ENCODE measurements at places on chromosomes 2 and 18. TPM values are rescaled to one million over a fixed set of nuclear protein-coding genes. Genes with fewer than 3 reads are reported as not detected.

GRCh38 chr2:187213798-187214197, 234.3 kb downstream of the CALCRL start:
- no peak for DNase-seq

DNA sequence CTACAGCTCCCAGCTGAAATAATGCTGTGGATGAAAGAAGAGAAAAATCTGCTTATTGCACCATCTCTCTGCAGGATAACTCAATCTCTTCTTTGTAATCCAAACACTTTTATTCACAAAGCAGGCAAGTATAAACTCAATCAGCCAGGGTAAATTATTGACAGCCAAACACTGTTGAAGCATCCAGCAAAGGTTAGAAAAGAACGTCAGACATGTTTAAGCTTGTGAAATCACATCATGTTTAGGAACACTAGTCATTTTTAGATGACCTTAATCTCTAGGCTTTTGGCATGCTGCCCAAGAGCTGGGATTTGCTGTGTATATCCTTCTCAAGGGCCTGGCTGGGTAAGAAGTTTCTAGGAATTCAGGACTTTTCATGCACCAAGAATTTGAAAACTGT, 1148.1 kb upstream of the FANCL start:
- no peak for DNase-seq

GRCh38 chr18:54766634-54767033, 61.6 kb upstream of the RAB27B start:
- DNase-seq: peak; percentile 89

- DNase-seq: no peak
These were observed 62.6 kb downstream of the DNMT3A start for GRCh38 chr2:25279091-25279651.

GRCh38 chr2:112004253-112004645, 50.8 kb upstream of the TMEM87B start:
- DNase-seq: no peak

DNA sequence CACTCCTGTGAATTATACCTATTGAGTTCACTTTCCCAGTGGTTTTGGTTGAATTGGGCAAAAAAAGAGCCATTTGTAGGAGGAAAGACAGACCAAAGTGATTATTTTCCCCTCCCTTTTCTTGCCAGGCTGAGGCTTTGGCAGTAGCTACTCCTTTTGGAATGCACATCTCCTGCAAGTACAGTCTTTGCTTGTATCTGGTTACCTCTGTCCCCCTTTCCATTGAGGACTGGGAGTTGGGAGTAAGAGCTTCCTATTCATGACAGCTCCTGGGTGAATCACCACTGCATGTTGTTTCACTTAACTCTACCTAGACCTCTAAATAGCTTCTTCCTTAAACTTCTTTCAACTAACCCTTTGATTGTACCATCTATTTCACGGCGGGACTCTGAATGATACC, 695.3 kb upstream of the ZNF804A start:
- DNase-seq: no peak

DNA sequence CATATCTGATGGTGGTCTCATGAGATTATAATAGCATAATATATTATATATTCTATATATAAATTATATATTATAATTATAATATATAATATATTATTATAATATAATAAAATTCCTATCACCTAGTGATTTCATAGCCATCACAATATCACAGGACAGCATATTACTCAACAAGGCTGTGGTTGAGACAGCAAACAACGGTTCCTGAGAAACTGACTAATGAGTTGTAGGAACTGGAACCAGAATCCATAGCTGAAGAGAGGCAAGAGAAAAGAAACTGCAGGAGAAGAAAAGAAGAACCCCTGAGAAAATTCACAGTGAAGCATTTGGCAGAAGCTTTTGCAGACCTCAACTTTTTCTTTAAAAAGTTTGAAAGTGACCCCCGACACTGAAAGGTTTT, 84.0 kb downstream of the BCL2L11 start:
- DNase-seq: no peak

DNA sequence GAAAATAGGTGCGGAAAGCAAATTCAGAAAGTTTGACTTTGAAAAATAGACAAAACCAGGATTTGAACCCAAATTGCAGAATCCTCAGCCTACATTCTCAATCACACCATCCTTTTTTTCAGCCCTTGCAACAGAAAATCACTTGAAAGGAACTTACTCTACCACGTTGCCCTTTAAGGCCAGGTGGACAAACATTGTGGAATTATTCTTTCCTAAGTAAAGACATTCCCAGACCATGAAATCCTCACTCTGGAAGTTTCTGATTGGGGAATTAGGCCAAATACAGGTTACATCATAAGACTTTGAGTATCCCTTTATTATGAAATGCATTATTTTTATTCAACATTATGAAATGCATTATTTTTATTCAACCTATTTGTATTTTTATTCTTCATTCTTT, 259.4 kb downstream of the RAD51AP2 start:
- DNase-seq: no peak

DNA sequence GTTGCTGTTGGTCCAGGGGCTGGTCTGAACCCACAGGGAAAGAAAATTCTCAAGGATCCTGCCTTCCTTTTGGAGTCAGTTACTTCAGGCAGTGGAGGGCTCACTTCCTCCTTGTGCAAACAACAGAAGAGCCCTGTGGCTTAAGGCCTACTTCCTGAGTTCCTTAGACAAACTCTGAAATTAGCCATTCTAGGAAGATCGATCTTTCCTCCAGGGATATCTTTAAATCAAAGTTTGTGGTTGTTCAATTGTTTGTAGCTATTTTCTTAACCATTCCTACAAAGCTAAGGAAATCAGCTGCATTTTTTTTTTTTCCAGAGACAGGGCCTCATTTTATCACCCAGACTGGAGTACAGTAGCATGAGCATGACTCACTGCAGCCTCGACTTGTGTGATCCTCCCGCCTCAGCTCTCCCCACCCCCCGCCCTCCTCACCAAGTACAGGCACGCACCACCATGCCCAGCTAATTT, 156.0 kb downstream of the TANC1 start:
- DNase-seq: peak; percentile 22

GRCh38 chr2:240287496-240288086, 147.1 kb upstream of the OTOS start:
- DNase-seq: no peak

- no peak for DNase-seq
These were observed 113.8 kb upstream of the THSD7B start for GRCh38 chr2:136651456-136652010.

DNA sequence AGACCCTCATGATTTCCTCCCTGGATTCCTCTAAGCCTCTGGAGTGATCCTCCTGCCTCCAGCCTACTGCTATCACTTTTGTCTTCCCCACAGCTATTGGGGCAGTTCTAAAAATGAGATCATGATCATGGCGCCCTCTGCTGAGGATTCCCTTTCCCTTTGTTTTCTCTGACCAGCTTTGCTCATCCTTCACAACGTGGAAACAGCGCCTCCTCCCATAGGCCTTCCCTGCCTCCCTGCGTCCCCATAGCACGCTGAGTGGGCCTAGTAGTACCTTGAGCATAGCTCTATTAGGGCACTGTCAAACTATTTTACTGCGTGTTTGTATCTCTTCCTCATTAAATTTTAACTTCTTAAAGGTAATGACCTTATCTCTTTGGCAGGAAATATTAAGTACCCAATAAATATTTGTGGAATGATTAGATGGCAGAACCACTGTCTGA, 207.0 kb upstream of the FANCL start:
- DNase-seq: no peak

- no peak for DNase-seq
These were observed 130.2 kb upstream of the ACVR2A start for GRCh38 chr2:147714582-147714981.

- DNase-seq: peak; percentile 84
These were observed 66.8 kb downstream of the HNRNPLL start for GRCh38 chr2:38535744-38536506.

DNA sequence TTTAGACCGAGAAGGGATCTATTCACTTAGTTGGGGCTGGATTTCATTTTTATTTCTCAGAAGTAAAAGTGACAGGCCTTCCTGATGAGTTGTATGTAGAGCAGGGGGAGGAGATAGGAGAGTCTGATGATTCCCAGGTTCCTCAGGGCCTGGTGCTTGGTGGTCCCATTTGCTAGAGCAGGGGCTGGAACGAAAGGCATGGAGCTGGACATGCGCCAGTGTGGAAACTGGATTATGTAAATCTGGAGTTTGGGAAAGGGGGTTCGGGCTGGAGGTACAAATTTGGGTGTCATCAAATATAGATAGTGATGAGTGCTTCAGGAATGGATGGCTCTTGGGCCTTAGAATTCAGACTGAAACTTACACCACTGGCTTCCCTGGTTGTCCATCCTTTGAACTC, 27.5 kb downstream of the GNLY start:
- DNase-seq: no peak

GRCh38 chr2:173667415-173667814, 297.8 kb downstream of the SP3 start:
- DNase-seq: no peak

DNA sequence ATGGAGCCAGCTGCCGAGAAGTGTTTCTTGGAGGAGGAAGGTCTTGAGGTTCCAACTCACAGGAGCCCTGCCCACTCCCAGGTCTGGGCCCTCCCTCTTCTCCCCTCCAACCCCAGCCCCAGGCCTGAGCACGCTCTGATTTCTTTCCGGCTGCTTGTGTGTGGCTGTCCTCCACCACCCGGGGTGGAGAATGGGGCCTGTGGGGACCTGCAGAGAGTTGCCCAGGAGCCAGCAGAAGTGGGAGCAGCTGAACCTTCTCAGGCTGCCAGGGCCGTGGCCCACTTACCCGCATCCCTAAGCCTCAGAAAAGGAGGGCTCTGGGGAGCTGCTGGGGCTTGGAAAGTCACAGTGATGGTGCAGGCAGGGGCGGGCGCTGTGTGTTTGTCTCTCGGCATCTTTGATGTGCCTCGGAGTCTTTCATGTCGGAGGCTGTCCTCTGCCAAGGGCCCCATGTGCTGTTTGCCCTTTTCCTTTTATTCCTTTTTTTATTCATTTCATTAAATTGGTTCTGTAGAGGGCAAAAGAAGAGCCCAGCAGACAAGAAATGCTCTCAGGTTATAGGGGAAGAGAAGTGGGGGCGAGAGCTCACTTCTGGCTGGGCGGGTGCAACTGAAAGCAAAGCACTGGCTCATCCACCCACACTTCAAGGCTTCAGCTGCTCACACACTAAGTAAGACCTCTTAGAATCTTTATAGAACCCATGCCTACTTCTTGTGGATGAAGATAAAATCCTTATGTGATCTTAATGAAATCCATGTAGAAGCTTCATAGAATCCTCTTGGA, 52.5 kb downstream of the SDC1 start:
- DNase-seq: no peak

- DNase-seq: no peak
These were observed 41.0 kb upstream of the DOCK10 start for GRCh38 chr2:225083276-225083675.

DNA sequence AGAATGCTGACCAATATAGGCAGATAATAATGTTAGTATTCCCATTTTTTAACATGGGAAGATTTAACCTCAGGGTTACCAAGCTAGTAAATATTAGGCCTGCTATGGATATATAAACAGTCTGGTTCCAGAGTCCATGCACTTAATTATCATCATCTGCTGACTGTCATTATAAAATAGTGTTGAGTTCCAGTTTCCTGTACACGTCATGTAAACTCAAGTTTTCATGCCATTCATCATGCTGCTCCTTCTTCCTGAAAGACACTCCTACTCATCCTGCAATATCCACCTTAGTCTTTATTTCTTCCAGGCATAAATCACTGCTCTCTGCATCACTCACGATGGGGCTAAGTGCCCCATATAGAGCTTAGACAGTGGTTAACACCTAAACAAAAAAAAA, 420.8 kb upstream of the SPHKAP start:
- DNase-seq: no peak

- peak; percentile 8 for DNase-seq
These were observed 34.4 kb upstream of the CYP27C1 start for GRCh38 chr2:127254386-127254981.

- DNase-seq: no peak
These were observed 107.8 kb downstream of the PRELID3A start for GRCh38 chr18:12515550-12515949.

- DNase-seq: no peak
These were observed 2.0 kb downstream of the ASB18 start for GRCh38 chr2:236262238-236262637.

GRCh38 chr2:202780514-202781021, 91.0 kb downstream of the ICA1L start:
- DNase-seq: peak; percentile 6

DNA sequence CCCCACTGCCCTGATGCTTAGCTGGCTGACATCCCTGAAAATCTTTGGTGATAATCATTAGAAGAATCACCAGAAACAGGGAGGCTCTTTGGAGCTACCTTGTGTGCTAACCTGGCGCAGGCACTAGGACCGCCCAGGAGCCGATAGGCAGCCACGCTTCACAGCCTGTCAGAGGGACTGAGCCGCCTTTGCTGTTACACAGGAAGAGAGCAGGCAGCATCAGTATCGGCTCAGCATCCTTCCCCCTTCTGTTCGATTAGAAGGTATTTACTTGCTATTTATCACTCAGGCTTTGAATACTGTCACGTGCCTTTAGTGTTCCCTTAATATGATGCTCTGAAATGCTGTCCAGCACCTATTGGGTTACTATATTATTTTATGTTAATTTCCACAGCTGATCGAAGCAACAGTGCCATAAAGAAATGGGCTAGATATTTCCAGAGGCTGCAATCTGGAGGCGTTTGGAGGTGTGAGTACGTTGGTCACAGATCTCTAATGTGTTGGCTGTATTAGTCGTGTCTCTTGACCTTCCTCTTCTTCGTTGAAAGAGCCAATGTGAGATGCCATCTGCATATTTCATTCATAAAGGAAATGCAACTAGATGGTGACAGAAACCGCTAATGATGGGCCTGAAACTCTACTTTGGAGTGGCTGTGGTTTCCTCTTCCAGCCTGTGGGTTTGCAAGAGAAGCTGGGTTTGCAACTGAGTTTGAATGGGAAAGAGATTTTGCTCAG, 110.4 kb upstream of the RAB27B start:
- no peak for DNase-seq

The AGXT gene
- not detected for total RNA-seq

The NPC1 gene
- 39.6 TPM for total RNA-seq

The LRPPRC gene
- total RNA-seq: 133 TPM

The ALPI gene
- total RNA-seq: not detected

The HRH4 gene
- total RNA-seq: 0.18 TPM

The COL5A2 gene
- total RNA-seq: 0.55 TPM

The HOXD8 gene
- total RNA-seq: 0.39 TPM

The SCYGR3 gene
- not detected for total RNA-seq

The TYMS gene
- 149 TPM for total RNA-seq

The PLEKHM3 gene
- 8.4 TPM for total RNA-seq

The CFAP65 gene
- not detected for total RNA-seq

The TUBA4B gene
- total RNA-seq: not detected

All from PC-9 (cell line).